ENCODE measurements at places on chromosomes 5 and 9. TPM values are rescaled to one million over a fixed set of nuclear protein-coding genes. Genes with fewer than 3 reads are reported as not detected.

DNA sequence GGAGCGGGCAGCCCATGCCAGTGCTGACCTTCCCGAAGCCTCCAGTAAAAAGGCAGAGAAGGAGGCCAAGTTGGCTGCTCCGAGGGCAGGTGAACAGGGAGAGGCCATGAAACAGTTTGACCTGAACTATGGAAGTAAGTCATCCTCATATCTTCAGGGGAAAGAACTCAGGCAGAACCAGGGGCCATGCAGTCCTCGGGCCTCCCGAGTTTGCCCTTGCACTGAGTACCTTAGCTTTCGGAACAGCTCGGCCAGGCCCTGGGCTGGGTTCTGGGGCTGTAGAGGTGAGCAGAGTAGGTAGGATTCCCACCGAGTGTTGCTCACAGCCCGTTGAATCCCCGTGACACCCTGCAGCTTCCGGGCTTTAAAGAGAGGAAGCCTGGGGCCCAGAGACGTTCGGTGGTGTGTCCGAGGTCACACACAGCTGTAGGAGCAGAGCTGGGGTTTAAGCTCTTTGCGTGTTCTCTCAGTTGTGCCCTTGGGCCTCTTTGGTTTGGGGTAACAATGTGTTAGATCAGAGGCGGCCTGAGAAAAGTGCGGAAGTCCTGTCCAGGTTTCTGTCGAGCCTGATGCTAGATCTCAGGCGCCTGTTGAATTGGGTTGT is 24.8 kb upstream of the POMT1 start:
- no peak for DNase-seq

- DNase-seq = peak; percentile 90
Measured at GRCh38 chr9:91978740-91979414, 28.8 kb upstream of the ROR2 start.

DNA sequence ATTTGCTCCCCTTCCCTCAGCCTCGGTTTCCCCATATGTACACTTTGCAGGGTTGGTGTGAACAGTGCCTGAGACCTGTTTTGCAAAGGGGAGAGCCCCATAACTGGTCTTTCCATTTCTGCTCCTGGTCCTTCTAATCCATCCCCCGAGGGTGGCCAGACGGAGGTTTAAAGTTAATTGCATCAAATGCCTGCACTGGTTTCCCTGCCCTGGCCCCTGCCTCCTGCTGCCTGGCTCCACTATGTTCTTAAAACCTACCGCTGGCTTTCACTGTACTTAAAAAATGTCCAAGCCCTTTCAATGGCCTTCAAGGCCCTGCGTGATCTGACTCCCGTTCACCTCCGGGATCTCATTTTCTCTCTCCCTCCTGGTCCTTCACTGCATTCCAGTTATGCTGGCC is 183.0 kb downstream of the RGS3 start:
- no peak for DNase-seq

GRCh38 chr9:36584620-36585460 is 12.1 kb downstream of the MELK start:
- peak; percentile 39 for DNase-seq

- no peak for DNase-seq
Measured at GRCh38 chr5:134887593-134888159, 13.5 kb downstream of the TXNDC15 start.

DNA sequence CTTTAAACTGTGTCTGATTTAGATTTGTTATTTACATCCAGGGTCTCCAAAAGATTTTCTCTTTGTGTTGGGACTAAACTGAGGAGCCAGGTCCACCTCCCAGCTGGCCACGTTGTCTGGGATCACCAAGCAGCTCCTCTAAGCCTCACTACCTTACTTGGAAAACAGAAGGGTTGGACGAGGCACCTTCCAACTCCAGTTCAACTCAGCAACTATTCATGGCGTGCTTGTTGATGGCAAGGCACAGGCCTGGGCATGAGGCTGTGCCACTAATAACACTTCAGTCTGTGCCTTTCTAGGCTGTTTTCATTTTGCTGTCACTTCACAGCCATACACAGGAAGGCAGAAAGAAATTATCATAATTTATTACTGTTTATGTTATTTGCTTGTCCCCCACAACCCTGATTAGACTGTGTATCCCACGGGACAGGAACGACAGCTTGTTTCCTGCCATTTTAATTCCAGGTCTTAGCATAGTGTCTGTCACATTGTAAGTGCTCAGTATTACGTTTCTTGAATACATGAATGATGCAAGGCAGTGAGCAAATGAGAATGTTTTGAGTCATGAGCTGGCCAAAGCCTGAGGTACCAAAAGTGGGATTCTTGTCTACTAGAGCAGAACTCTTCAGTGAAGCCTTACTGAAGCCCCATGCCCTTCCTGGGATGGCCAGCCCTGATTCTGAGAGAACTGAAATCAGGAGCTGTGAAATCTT is 125.8 kb downstream of the GALNT10 start:
- DNase-seq = no peak

Gene TIMD4
- total RNA-seq = not detected

GRCh38 chr5:36683821-36684434 is 77.5 kb downstream of the SLC1A3 start:
- peak; percentile 99 for DNase-seq

DNA sequence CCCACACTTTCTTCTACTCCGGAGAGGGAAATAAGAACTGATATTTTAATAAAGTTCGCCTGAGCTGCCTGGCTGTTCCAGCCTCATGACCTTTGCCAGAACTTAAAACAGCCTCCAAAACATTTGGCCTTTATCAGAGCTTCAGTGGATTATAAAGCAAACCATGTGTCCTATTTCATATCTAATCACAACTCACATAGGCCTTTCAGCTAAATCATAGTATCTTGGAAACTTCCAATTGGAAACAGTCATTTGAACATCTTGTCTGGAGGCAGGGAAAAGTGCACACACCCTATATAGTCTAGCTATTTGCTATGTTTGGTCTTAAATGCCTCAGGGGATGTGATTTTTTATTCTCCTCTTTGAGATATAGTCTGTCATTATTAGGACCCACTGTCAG is 46.0 kb upstream of the FREM1 start:
- DNase-seq = no peak

DNA sequence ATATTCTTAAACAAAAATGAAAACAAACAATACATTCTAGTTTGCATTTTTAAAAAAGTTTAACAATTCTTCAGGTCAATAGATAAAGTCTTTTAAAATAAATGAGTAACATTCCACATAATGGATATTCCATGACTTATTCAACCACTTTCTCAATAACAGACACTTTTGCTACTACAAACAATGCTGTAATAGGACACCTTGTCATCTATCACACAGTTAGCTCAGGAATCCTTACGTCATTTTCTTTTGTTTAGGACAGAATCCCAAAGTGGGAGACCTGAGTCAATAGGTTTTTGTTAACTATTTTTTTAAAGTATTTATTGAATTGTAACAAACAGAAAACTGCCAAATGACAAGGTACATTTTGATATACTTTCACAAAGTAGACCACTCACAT is 72.5 kb downstream of the CEP120 start:
- DNase-seq = no peak

GRCh38 chr5:168916852-168917251 is 337.7 kb upstream of the PANK3 start:
- DNase-seq = peak; percentile 5

GRCh38 chr9:130426467-130426773 is 18.3 kb upstream of the ASS1 start:
- no peak for DNase-seq

DNA sequence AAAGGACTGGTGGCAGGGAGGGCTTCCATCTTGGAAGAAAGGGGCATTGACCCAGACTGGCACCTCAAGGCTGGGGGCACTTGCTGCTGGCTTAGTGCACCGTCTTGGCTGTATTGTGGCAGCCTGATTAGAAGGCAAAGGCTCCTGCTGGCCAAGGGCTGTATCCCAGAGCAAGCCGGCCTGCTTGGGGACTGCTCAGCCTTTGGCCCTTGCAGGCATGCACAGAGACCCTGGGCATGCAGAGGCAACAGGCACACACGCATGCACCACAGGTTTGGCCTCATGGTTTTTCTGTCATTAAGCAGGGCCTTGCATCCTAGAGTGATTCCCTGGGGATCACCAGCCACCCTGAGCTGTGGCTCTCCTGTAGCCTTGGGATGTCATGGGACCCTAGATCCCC is 29.0 kb downstream of the PITX1 start:
- no peak for DNase-seq

DNA sequence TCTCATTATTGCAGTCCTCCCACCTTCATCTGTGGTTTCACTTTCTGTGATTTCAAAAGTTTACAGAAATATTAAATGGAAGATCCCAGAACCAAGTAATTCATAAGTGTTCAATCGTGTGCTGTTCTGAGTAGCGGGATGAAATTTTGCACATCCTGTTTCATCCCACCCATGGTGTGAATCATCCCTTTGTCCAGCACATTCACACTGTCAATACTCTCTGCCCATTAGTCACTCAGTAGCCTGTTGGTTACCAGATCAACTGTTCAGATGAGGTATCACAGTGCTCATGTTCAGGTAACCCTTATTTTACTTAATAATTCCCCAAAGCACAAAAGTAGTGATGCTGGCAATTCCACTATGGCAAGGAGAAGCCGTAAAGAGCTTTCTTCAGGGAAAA is 26.8 kb downstream of the FAM81B start:
- DNase-seq = no peak

DNA sequence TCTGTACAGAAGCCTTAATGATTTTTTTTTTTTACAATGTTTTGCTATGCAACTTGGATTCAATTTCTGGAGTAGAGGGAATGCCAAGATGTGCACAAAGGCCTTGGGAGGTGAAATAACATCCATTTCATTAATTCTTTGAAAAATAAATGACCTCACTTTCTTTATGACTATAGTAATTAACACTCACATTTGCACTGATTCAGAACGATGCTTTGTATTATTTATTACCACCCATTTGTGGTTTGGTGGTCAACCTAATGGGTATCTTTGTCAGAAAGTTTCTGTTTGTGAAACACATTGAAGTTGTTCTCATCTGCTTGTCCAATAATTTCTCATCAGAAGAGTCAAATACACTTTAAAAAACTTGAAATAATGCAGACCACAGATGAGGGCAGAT is 169.3 kb downstream of the NTRK2 start:
- DNase-seq = no peak

DNA sequence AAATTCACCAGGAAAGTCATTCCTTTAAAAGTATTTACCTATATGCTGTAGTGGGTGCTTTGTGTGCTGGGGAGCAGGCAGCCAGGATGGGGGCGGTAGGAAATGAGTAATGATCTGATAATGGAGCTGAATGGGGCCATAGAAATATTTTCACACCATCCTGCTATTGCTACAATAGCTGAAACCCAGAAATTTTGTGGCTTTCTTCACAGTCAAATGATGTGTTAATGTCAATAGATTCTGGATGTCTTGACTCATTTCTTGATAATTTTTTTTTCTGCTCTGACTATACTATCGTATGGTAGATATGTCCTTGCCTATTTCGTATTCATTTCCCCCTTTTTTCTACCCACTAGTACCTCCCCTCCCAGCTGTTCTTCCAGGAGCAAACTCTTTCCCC is 59.5 kb downstream of the RORB start:
- no peak for DNase-seq

DNA sequence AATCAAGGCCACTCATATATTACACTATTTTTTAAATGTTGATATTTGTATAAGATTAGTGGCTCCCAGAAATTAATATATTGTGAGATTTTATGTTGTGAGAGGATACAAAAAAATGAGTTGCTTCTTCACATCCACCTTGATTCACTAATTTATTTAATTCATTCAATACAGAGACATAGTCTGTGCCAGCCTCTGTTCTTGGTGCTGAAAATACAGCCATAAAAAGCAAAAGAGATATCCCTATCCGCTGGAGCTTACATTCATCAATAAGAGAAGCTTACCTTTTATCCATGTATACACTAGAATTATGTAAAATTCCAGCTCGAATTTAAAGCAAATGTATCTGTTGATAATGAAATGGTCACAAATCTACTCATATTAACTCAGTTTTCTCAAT is 92.2 kb upstream of the GABRG2 start:
- DNase-seq = no peak

GRCh38 chr9:134712926-134713325 is 71.3 kb downstream of the COL5A1 start:
- no peak for DNase-seq

DNA sequence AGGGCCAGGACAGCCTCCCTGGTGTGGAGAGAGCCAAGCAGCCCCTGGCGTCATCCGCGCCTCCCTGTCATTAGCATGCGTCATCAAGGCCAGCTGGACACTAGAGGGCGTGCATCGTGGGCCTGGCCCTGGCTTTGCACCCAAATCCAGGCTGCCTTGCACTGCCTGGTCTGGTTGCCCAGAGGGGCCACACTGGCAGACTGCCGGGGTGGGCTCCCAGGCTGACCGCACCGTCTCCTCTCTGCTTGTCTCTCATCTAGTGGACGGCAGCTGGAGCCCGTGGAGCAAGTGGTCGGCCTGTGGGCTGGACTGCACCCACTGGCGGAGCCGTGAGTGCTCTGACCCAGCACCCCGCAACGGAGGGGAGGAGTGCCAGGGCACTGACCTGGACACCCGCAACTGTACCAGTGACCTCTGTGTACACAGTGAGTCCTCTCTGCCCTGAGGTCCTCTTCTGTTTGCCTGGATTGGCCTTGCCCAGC is 29.0 kb downstream of the HK3 start:
- peak; percentile 58 for DNase-seq

GRCh38 chr5:81925981-81926380 is 45.8 kb upstream of the ATG10 start:
- no peak for DNase-seq

Gene SH2D3C
- total RNA-seq = 0.43 TPM

DNA sequence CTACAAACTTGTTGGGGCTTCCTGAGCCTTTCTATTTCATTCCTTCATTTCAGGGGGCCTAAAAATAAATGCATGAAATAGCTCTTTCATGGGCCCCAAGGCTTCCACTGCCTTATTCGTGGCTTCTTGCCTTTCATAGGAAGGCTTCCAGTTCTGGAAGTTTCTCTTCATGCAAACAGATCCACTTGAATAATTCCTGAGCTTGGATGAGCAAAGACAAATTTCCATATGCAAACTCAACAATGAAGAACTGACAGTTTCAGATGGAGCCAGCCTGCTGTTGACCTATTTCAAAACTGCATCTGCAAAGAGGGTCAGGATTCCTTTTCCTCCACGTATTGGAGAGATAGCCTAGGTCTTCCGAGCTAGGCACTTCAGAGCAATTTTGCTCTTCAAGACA is 142.1 kb downstream of the MLLT3 start:
- DNase-seq = no peak

GRCh38 chr5:180790020-180790419 is 12.6 kb downstream of the MGAT1 start:
- no peak for DNase-seq

- DNase-seq = peak; percentile 10
Measured at GRCh38 chr9:72807765-72808445, 144.9 kb downstream of the ALDH1A1 start.
